Stimulated activated CD4-positive, alpha-beta T cell treated with anti-CD3 and anti-CD28 coated beads, Interleukin-2, amount 100 ng/mL, for 24 hours (primary cell): ENCODE measurements at places on chromosomes 12 and 14.

GRCh38 chr12:80698847-80699542 is 8.4 kb upstream of the MYF6 start:
- no peak for DNase-seq

DNA sequence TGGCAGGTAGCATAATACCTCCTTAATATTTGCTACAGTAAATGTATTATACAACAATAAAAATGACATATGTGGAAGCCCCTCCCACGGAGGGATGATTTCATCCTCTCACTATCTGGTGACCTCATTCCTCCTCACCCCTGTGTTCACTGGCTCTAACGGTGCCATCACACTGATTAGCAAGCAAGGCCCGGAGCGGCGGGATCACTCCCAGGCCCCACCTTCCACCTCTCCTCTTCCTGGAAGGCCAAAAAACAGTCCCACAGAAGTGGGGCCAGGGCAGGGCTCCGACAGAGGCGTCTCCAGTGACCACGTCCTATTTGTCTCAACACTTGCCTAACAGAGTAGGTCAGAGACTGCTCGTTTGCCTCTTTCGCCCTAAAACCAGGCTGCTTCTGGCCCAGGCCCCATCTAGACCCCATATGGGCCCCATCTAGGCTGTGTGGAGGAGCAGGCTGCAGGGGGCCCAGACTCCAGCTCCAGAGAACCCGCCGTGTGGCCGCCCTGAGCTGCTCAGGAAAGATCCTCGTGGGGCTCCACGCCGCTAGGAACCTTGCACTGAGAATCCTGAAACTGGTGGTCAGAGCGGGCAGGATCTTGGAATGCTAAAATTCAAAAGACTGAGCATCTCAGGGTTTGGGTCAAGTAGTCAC is 3.7 kb downstream of the SELPLG start:
- peak; percentile 67 for DNase-seq

DNA sequence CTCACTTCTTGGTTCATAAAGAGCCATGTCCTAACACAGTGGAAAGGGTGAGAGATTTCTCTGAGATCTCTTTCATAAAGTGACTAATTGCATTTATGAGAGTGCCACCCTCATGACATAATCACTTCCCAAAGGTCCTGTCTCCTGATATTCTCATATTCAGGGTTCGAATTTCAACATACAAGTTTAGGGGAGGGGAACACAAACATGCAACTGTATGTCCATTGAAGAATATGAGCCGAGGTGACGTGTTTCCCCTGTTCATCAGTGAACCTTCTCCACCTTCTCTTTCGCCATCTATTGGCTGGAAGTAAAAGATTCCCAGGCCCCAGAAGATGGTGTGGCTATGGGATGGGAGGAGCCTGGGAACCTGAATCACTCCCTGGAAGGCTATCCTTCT is 354.2 kb upstream of the ATP2B1 start:
- DNase-seq: no peak

- DNase-seq: no peak
Measured at GRCh38 chr14:68844210-68844545, 51.3 kb upstream of the ZFP36L1 start.

GRCh38 chr12:53006810-53007309 is 604 bp downstream of the EIF4B start:
- peak; percentile 87 for DNase-seq

GRCh38 chr14:34420547-34421150 is 41.4 kb downstream of the SPTSSA start:
- DNase-seq: no peak

DNA sequence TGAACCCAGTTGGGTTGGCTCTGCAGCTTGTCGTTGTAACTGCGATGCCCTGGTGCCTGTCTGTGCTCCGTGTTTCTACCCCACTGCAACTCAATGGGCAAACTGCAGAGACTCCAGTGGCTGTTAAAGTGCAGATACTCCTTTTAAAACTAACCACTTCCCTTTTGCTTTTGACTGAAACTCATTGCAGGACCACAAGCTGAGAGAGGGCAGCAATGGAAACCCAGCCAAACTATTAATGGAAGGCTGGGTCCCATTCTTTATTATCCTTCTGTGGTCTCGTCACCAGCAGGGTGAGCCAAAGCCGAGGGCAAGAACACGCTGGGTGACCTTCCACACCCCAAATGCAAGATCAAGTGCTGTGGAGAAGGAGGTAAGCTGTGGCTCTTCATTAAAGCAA is 910.4 kb downstream of the VRK1 start:
- DNase-seq: no peak

GRCh38 chr14:72528059-72528862 is 365.6 kb downstream of the DPF3 start:
- no peak for DNase-seq

- no peak for DNase-seq
Measured at GRCh38 chr12:12925388-12925787, 26.6 kb downstream of the GPRC5D start.

DNA sequence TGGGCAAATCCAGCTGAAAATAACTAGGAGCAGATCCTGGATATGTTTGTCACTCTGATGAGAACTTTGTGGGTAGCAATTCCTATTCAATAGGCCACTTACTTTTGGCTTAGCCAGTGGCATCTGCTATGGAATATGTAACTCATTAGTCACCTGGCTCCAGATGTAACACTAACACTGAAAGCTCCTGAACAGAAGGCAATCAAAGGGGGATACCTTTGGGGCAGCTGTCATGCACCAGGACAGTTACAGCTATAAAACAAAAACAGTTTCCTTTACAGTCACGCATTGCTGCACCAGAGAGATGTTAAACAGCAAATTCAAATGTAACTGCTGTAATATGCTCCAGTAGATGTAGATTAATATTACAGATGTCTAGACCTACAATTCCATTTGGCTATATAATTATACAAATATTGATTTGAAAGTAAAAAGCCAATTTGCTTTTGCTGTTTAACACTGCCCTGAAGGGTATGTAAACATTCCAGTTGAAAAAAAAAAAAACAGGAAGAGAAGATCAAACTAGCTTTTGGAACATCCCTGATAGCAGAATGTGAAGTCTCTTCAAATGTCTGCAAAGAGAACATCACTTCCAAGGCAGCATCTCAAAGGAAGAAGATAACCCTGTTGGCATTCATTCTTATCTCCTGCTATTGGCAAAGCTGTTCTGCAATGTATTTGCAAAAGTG is 18.4 kb downstream of the RACGAP1 start:
- DNase-seq: no peak

DNA sequence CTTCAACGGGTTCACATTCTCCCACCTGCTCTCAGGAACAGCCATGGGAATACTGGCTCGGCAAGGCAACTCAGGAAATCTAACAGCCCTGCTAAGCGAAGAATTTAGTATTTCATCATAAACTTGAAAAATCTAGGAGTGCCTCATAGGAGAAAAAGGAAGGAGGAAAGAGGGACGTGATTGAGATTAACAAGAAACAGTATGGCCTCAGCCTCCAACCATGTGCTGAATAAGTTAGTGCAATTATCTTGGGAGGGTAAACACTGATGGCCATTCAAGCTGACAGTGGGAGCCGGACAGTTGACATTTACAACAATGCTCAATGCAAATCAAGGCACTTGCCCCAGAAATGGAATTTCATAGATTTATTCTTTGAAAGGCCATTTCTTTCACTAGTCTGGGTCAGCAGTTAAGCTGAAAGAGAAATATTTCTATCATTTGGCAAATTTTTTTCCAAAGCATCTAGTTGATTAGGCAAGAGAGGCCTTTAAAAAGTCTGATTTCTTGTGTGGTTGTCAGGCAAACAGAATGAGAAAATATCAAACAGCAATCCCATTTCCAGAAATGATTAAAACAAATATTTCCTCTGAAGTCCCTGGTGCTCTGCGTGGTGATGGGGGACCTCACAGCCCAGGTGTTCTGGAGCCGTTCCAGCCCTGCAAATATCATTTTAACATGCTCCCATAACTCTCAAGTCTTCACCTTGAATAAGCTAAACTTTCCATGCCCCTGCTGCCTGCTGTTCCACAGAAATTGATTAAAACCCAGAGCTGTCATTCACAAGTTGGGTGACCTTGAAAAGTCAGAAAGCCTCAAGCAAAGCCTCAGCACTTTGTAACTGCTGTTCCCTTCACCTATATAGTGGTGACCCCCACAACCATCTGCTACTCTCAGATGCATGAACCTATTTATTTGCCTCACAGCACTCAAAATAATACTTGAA is 121.6 kb downstream of the PHLDA1 start:
- no peak for DNase-seq

DNA sequence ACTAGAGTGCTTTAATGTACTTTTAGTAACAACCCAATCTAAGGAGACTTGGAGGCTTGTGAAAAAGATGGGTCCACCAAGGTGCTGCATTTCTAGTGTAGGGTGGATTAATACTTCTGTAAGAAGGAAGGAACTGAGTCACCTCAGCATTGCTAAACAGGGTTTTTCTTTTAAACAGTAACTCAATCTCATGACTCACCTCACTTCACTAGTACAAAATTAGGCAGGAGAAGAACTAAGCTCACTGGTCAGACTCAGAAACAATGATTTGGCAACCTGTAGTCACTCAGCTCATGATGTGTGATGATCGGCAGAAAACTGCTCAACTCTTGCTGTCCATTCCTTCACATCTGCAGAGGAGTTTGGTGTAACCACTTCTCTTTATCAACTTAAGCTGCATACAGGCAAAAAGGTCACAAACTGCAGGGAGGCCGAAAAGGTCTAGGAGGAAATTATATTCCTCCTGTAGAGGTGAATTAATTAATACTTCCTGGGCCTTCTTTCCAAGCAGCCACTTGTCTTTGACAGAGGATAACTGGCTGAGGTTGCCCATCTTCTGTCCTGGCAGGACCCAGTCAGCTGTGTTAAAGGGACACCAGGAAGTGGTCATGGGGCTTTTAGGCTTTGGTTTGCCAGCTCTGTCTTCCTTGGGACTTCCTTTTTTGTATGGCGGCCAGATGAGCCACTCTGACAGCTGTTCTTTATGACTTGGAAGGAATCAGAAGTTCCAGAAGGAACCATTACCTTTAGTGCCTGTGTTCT is 466.9 kb downstream of the FUT8 start:
- no peak for DNase-seq
